ENCODE measurements at places on chromosomes 12 and 14.

DNA sequence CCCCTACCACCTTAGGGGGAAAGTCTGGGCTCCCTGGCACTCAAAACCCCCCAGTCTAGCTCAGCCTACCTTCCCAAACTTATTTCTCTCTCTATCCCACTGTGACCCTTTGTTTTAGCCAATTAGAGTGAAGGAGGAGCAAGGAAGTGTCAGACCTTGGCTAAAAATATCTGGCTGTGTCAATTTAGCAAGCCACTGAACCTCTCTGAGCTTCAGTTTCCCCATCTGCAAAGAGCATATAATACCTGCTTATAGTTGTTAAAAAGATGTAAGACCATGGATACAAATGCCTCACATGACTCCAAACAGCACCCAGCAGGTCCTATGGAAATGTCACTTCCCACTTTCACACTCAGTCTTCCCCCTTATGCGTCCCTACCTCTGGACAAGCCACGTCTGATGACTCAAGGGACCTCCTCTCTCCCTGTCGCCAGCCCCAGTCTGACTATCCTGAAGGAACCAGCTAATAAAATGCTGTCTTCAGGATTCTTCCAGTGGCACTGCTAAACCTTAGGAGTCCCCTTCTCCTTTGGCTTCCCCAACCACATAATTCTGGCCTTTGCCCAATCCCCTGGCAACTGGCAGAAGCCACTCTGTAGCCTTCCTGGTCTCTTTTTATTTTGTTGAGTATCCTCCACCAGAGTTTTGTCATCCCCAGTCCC, 19.3 kb downstream of the FOXN3 start:
- DNase-seq: no peak

GRCh38 chr14:63398952-63399351, 80.2 kb upstream of the GPHB5 start:
- DNase-seq: no peak

DNA sequence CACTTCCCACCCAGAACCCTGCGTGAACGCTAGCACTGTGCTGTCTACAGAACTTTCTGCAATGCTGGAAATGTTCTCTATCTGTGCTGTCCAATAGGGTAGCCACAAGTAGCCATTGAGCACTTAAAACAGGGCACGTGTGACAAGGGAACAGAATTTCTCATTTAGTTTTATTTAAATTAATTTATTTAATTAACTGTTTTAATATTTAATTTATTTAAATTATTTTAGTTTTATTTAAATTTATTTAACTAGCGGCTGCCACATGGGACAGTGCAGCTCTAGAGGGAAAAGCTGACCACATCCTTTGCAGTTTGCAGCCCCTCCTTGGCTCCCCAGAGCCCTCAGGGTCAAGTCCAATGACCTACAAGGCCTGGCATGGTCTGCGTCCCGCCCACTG, 35.0 kb upstream of the CORO1C start:
- no peak for DNase-seq

GRCh38 chr14:96582995-96583394, 80.8 kb downstream of the PAPOLA start:
- DNase-seq: no peak

GRCh38 chr14:60722357-60723115, 1.6 kb downstream of the SIX4 start:
- DNase-seq: peak; percentile 84
